ENCODE measurements at places on chromosomes 2 and 18.

DNA sequence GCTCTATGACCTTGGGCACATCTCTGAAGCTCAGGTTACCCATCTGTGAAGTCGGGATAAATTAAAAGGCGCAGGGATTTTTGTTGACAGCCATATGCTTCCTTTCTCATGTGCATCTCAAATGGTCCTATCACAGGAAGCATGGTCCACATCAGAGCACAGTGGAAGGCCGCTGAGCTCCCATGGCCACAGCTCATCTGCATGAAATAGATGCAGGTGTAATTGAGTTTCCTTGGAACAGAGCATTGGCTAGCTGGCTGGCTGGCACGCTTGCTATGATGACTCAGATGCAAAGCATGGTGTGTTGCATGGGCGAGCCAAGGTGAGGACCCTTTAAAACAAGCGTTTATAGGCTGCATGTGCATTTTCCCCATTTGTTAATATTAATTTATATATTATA lies 79.3 kb downstream of the TXNL1 start:
- DNase-seq, result no peak

DNA sequence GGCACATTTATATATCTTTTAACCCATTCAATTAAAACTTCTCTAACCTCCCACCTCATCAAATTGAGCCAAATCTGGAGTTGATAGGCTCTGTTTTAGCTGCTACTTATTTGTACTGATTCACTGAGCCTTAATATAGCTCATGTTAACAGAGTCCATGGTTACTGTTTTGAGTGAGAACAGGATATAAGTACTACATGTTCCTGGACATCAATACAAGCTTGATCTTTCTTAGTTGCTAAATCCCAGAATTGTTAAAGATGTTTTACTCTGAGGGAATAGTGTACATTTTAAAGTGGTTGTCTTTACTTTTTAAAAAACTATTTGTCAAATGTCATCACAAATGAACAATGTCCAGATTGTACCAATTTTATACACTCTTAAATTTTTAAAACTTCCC lies 157.7 kb downstream of the RPRM start:
- DNase-seq, result no peak

GRCh38 chr2:85061896-85062295 lies 71.3 kb upstream of the TCF7L1 start:
- DNase-seq, result no peak

DNA sequence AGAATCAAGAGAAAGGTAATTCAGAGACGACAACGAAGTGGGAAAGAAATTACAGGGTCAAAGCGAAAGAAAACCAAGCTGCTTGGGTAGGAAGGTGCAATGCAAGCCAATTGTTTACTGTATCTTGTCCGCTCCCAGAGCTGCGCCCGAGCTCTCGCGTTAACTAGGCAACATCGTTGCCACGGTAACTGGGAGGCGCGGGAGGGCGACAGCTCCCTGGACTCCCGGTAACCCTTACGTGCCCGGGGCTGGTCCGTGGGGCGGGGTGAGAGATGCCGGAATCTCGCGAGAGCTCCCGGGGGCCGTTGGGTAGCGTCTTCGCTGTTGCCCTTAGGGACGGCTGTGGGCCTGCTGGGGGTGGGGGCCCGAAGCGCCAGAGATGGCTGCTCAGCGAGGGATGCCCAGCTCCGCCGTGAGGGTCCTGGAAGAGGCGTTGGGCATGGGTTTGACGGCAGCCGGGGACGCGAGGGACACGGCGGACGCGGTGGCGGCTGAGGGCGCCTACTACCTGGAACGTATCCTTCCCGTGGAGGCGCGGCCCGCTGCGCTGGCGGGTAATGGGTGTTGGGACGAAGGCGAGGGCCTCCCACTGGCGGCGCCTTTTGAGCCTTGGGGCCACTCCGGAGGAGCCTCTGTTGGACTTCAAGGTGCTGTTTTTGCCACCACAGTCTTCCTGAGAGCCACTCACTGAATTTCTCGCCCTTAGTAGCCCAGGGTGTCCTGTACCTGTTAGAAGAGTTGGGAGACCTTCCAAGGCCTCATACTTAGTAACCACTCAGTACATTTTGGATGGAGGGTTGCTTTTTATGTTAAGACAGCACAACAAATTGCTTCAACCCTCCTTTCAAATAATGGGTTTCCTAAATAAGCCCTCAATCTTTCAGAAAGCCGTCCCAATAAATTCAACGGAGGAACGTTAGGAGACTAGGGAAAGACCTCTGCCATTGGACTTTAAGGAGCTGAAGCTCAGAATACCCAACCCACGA lies at the start of gene SPAG16:
TSS of gene SPAG16 (plus strand) at position 360 of the 986 bp plus-strand sequence.
- DNase-seq, result peak; percentile 96

- DNase-seq, result no peak
These were observed 89.9 kb downstream of the TMEM18 start for GRCh38 chr2:587087-587960.

DNA sequence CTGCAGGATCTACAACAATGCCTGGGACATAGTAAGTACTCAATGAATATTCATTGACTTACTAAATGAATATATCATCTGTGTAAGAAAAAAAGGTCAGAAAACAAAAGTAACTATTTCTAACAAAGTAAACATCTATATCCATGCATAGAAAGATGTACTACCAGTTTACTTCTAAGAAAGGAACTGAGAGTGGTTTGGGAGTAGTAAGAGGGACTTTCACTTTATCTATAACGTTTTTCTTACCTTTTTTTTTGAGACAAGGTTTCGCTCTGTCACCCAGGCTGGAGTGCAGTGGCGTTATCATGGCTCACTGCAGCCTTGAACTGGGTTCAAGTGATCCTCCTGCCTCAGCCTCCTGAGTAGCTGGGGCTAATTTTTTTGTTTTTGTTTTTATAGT lies 25.7 kb downstream of the DHX57 start:
- no peak for DNase-seq

DNA sequence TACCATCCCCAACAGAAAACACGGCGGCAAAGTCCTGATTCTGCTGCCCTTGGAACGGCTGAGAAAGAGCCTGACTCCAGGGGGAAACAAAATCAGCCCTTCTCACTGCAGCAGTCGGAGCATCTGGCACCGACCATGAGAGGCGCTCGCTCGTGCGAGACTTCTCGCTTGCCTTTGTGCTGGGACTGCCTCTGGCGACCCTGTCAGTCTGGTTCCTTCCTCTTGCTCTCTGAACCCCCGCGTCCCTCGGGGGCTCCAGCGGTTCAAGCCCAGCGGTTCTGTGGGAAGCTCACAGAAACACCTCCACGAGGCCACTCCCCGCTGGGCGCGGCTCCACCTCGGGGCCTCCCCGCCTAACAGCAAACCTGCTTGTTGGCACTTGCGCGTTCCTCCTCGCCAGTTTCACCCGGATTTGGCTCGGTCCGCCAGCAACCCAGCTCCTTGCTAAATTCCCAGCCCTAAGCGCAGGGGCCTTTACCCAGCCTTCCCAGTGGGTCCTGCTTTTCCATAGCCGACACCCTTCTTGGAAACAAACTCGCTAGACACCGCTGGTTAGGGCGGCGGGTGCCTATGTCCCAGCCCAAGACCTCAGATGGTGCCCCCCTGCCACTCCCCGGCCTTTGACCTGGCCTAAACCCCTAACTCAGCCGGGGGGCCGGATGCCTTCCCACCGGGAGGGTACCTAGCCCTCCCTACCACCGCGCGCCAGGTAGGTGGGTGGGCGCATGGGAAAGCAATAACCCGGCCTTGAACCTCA lies 2.2 kb downstream of the RND3 start:
- DNase-seq, result no peak

GRCh38 chr2:83359336-83359735 lies 1099.7 kb downstream of the SUCLG1 start:
- DNase-seq, result no peak

- no peak for DNase-seq
These were observed 373.5 kb upstream of the MYT1L start for GRCh38 chr2:2704428-2705090.

DNA sequence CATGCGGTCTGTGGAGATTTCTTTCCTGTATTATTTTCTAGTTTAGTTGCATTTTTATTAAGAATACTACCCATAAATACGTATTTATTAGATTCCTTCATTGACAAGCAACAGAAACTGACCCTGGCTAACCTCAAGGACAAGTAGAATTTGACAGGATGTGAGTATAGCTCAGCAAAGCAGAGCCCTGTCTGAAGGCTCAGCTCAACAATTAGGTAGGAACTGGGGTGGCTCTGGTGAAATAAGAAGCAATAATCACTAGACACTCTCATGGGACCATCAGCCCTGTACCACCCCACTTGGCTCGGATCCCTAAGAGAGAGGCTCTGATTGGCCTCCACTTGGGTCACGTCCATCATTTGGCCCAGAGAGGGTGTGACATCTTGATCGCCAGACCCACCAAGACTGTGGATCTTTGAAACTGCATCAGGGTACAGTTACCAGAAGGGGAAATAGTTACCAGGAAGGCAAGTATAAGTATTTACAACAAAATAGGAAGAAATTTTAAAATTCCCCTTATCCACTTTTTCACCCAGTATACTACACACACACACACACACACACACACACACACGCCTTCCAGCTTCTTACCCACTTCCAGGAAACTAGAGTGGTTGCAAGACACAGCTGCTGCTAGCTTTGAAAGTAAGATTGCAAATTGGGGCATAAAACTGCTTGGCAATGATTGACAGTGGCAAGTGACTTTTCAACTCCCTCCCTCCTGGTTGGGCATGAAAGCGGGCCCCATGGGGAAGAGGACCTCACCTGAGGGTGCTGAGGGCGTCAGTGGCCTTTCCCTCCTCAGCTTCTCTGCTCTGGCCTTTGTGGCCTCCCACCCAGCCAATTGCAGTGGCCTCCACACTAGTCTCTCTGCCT lies 41.8 kb downstream of the KCTD18 start:
- DNase-seq, result no peak

GRCh38 chr2:161873707-161874106 lies 200.3 kb downstream of the DPP4 start:
- no peak for DNase-seq

DNA sequence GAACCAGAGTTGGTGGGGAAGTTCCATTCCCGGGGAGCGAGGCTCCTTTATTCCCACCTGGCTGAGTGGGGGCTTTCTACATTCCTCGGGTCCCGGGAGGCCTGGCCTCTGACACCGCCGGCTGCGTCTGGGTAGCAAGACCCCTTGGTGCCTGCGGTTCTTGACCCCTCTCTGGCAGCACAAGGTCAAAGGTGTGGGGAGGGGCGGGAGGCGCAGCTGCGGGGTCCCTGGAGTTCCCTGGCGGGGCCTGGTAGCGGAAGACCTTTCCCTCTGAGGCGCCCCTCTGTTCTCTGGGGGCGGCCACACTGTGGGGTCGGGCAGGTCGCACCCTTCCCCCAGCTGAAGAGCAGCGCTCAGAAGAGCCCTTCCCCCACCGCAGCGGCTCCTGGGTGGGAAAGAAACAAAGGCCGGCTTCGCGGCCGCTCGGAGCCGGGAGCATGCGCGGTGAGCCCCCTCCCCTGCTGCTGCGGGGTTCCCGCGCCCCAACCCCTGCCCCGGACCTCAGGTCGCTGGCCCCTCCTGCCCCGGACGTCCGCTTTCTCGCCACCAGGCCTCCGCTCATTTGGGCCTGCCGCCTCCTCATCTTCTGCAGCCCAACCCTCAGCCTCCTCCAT lies 146.3 kb downstream of the ANKRD44 start:
- DNase-seq, result no peak

GRCh38 chr2:164186591-164186990 lies 434.7 kb downstream of the GRB14 start:
- no peak for DNase-seq

GRCh38 chr18:26103579-26103978 lies 13.2 kb upstream of the SS18 start:
- DNase-seq, result no peak

DNA sequence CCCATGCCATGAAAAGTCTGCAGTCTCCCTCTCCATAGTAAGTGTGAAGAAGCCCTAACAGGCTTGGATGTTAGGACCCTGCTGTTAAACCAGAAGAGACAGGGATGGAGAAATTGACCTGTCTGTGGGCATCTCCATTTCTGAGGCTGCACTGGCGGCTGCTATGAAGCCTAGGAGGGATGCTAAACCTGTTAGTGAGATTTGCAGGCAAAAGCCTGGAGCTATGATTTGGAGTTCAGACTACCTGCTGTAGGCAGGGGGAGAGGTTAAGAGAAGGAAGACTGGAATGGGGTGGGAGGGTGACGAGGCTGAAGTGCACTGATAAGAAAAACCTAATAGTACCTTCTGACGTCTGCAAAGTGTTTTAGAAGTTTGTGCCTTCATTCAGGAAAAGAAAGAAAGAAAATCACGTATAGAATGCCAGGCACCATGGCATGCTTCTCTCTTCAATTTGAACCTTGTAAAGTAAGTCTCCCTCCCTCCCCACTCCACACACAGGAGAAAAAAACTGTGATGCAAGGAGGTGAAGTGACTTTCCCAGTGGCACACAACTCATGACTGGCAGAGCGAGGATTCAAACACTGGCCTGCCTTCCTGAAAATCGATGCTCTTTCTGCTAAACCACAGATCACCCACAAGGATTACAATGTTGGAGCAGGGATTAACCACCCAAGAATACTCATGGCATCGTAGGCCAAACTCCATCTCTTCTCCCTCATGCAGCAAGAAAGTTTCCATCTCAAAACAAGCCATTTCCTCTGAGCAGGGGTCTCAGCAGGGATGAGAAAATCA lies 98.5 kb upstream of the PKDCC start:
- DNase-seq, result no peak

DNA sequence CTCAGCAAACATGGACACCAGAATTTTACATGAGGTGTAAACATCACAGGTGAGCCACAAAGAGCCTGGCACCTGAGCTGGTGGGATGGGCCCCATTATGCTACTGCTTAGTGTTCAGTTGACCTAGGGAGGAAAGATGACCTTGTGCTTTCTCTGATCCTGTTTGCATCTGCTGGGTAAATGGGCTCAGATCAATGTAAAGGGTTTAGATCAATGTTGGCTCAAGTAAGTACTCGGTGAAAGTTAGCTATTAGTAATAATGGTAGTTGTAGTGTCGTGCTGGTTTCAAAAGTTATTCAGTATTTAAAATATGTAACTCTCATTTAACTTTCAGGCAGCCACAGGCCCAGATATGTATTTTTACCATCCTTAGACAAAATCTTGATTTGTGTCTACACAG lies 19.8 kb downstream of the ABHD3 start:
- DNase-seq, result no peak

All from stimulated activated CD8-positive, alpha-beta memory T cell treated with anti-CD3 and anti-CD28 coated beads, Interleukin-7, amount 100 ng/mL, for 24 hours (primary cell).